ENCODE measurements at places on chromosomes 3 and 15.

- no peak for DNase-seq
These were observed 37.9 kb downstream of the LIPC start for GRCh38 chr15:58469432-58470353.

DNA sequence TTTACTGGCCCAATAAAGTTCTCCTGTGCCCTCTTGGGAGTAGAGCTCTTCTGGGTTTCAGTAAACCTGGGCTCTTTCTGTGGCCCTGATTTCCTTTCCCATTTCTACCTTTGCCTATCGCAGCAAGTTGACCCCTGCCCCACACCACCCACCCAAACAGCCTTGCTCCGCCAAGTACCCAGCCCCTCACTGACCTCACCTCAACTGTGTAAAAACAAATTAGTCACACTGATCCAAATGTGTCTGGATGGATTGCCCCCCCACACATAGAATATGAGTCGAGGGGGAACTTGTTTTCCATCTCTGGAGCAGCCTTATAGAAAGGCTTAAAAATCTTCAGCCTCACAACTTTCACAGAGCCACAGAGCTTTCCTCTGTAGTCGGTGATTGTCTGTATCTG is 28.6 kb upstream of the VEPH1 start:
- DNase-seq, result no peak

DNA sequence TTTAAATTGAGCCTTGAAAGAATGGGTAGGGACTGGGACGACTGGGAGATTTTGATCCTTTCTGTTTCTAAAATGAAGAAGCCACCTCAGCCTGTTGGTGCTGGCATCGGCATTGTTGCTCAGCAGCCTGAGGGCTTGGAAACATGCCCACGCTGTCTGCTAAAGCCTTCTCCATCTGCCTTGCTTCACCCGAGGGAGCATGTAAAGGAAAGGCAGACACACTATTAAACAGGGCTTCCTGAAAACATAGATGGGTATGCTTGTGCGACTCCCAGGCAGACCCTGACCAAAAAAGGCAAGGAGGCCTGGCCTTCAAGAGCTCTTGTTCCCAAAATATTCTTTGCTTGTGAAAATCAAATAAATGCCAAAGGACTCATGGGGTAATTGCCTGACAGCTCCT is 84.2 kb upstream of the SLC4A7 start:
- no peak for DNase-seq

DNA sequence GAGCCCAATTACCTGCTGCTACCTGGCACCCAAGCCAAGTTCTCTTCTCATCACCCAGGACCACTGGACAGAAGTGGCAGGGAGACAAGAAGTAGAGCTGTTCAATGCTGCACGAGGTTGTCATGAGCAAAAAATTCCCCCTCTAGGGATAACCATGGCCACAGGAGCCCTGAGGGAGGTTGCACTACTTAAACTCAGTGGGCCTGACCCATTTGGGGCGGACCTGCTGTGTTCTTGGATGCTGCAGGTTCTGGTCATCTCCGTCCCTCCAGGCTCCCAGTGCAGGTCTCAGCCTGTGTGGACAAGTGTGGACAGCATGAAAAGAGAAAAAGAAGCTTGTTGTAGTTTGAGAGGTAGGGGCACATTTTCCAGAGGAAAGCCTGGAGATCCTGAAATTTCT is 26.1 kb upstream of the MANF start:
- DNase-seq, result no peak

DNA sequence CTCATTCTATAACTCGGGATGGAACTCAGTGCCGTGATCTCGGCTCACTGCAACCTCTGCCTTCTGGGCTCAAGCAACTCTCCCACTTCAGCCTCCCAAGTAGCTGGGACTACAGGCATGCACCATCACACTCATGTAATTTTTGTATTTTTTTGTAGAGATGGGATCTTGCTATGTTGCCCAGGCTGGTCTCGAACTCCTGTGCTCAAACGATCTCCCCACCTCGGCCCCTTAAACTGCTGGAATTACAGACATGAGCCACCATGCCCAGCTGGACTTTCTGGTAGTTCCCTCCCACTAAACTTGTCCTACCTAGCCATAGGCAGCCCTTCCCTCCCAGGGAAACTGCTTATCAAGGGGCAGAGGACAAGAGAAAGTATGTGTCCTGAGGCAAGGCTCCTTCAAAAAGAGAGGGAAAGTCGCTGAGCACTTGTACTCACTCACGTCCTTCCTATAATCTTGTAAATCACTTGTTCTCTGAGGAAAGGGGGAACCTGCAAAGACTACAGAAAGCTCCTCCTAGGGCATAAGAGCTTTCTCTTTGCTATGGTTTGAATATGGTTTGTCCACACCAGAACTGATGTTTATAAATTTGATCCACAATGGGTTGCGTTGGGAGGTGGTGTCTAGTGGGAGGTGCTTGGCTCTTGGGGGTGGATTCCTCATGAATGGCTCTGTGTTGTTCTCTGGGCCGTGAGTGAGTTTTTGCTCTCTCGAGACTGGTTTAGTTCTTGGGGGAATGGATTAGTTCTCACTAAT is 13.6 kb upstream of the TBL1XR1 start:
- no peak for DNase-seq

GRCh38 chr3:127730171-127730570 is 57.4 kb downstream of the ABTB1 start:
- no peak for DNase-seq

DNA sequence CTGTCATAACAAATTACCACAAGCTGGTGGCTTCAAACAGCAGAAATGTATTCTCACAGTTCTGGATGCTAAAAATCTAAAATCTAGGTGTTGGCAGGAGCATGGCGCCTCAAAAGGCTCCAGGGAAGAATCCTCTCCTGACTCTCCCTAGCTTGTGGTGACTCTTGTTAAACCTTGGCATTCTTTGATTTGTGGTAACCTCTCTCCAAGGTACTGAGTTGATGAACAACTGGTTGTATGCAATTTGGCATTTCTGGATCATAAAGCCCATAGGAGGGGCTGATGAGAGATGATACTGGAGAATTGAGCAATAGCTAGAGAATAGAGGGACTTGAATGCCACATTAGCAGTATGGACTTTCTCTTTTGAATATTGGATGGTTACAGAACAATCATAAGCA is 821.8 kb downstream of the TBL1XR1 start:
- DNase-seq, result no peak

DNA sequence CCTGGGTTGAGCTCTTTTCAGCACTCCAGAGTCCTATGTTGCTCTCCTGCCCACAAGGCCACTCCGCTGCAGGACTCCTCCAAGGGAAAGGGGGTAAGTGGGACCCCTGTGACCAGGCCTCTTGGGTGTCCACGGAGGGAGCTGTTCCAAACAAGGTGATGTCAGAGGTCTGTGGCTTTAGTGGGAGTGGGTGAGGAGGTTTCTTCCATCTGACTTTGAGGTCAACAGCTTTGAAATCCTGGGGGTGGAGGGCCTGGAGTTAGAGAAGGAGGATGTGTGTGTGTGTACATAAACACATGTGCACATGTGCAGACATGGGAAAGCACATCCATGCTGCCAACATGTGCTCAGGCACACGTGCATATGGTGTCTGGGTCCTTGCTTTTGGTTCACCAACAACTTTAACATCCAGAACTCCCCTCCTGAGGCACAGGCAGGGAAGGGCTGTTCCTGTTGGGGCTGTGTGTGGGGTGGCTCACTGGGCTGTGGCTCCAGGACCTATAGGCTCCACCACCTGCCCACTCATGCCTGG is 51.4 kb upstream of the TMEM115 start:
- no peak for DNase-seq
